NCI-H1092 (cell line): ENCODE measurements at places on chromosomes 2 and 18.

GRCh38 chr18:48885924-48886400 lies 64.8 kb downstream of the SMAD7 start:
- DNase-seq, result no peak

DNA sequence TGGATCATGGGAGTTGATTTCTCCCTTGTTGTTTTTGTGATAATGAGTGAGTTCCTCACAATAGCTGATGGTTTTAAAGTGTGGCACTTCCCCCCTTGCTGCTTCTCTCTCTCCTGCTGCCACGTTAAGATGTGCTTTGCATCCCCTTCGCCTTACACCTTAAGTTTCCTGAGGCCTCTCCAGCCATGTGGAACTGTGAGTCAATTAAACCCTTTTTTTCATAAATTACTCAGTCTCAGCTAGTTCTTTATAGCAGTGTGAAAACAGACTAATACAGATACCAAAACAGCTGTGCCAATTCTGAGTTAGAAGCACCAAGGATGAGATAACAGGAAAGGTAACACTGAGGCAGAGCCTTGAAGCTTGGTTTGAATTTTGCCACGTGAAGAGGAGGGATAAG lies 44.7 kb downstream of the ITSN2 start:
- DNase-seq, result no peak

GRCh38 chr2:216352653-216353270 lies 19.5 kb downstream of the MARCHF4 start:
- DNase-seq, result no peak

DNA sequence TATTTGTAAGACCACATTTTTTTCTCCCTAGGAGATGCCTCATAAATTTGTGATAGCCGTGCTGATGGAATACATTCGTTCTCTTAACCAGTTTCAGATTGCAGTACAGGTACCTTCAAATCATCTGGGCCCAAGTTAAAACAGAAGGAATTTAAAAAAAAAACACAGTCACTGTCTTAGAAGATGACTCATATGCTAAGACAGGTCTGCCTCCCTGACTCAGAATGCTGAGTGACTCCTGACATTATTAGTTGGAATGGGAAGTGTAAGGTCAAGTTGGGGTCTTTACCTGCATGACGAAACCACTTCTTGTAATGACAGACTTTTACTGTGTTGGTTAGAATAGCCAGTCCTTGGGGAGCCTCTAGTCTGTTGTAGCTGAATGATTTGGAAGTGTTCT lies 26.3 kb downstream of the RMC1 start:
- DNase-seq, result no peak

GRCh38 chr18:65753520-65753919 lies 2.7 kb downstream of the CDH7 start:
- peak; percentile 84 for DNase-seq

DNA sequence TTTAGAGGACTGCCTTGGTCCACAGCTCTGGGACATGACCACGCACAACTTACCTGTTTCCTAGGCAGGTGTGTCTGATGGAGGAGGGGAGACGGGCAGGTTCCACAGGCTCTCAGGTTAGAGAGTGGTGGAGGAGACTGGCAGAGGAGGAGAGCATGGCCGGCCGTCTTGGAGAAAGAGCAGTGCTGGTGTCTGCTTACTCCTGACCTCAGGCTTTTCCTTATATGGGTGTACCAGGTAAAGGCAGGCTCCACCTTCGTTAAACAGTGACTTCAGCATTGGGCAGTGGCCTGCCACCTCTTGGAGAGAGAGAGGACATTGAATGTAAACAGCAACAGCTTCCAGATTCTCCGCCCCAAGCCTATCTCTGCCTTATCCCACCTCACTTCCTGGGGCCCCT lies at the start of gene CAPN13:
Gene CAPN13 (minus strand): TSS at position 198 of the 400 bp plus-strand sequence. CDS start 20,121 bp downstream, outside the sequence.
- DNase-seq, result no peak

DNA sequence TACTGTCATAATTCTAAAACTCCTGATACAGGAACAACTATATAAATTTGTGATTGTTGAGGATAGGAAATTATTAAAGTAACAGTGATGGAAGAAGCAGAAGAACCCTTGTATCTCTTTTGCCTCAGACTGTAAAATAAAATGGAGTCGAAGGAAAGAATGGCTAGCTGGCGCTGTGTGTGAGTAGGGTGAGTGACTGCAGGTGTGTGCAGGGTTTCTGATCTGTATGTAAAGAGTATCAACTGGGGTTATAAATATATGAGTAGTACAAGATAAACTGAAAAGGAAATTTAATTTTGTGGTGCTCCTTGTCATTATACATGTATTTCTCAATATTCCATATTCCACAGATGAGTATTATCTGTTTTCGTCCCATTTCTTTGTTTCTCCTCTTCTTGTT lies 15.2 kb downstream of the POLI start:
- no peak for DNase-seq

GRCh38 chr2:43407935-43408334 lies 181.5 kb upstream of the ZFP36L2 start:
- DNase-seq, result no peak

DNA sequence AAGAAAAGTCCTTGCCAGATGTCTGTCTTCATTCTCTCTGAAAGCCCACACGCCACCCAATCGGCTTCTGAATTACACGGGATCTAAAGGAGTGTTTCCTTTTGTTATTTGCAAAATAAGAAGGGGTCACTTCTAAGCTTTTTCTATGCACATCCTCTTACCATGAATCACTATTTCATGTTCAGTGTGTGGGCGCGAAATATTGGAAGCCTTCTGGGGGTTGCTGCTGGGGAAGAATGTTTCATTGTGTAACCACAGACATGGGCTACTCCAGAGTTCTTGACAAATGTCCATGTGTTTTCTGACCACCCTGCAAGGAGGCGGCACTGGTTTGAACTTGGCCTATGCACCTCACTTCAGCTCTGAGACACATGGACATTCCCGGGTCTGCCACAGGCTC lies 133.6 kb upstream of the APCDD1 start:
- DNase-seq, result no peak

- no peak for DNase-seq
These were observed 16.4 kb downstream of the MAP3K19 start for GRCh38 chr2:135030826-135031225.

- DNase-seq, result no peak
These were observed 75.5 kb upstream of the SP5 start for GRCh38 chr2:170639635-170640034.

DNA sequence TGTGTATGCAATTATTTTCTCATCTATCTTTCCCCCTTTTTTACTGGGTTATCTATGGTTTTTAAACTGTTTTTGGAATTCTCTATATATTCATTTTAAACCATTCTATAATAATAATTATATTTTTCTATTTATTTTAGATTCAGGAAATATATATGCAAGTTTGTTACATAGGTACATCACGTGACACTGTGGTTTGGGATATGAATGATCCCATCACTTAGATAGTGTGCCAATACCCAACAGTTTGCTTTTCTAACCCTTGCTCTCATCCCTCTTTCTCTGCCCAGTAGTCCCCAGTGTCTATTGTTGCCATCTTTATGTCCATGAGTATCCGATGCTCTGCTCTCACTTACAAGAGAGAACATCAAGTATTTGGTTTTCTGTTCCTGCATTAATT lies 65.8 kb upstream of the SPHKAP start:
- no peak for DNase-seq

DNA sequence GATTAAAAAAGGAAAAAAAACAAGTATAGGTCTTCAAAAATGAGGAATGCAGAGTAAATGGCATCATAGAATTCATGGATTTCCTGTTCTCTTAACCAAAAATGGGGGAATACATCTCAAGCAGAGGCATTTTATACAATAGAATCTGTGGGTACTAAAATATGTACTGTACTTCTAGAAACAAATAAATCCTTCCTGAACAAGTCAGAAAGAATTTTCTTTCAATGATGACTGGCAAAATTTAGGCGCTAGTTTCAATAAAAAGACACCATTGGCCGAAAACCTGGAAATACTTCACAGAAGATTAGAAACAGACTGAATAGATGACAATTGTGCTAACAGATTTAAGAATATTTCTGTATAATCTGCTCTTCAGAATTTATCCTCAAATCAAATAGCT lies 15.1 kb downstream of the TRAK2 start:
- DNase-seq, result no peak

- no peak for DNase-seq
These were observed 59.9 kb upstream of the GATA6 start for GRCh38 chr18:22109535-22109934.

GRCh38 chr18:27762054-27762453 lies 414.9 kb downstream of the CDH2 start:
- DNase-seq, result no peak

GRCh38 chr2:53516650-53517049 lies 251.0 kb upstream of the CHAC2 start:
- DNase-seq, result no peak

DNA sequence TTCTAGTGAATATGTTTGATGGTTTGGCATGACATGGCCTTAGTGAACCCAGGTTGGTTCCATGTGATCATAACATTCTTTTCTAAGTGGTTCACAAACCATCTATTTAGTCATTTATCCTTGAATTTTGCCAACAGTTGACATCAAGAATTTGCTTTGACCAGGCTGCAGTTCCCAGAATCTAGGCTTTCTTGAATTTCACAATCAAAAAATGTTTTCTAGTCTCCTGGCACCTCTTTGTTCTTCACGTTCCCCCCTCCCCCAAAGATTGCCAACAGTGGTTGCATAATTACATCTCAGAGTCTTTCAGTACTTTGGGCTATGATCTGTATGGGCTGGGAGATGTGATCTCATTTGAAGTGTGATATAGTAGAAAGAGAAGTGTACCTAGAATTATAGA lies 124.0 kb downstream of the GATA6 start:
- DNase-seq, result no peak

DNA sequence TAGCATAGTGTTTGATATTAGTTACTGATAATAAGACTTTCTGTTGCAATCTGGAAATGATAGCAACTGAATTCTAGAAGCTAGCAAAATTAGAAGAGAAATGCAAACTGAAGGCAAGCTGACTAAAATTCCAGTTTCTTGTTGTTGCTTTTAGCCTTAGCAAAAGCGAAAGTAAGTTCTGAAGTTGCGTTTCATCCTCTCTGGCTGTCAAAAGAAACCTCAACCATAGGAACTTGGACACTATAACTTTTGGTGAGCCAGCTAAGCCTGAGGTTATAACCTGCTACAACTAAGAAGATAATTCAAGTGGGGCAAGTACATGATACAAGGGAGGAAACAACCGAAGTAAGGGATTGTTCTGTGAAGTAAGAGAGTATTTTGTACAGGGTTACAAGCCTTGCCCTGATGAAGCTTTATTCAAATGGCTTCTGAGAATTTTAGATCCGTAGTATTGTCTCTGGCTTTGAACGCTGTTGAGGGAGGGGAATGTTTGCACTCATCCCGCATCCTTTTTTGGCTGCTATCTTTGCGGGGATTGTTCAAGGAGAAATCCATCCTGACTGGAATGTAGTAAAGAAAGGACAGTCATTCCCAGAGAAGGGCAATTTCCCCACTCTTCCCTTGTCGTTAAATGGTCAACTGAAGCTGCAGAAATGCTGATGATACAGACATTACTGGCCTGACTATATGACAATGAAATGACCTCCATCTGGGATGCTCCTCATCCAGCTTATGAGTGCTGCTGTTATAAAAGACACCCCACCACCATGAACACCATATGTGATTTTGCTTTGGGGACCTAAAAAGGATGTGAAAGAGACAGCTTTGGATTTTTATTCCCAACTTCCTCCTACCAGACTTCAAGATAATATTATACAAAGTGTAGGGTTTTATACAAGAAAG lies 7.0 kb upstream of the TMX3 start:
- no peak for DNase-seq

GRCh38 chr2:85066874-85067351 lies 66.3 kb upstream of the TCF7L1 start:
- peak; percentile 42 for DNase-seq

DNA sequence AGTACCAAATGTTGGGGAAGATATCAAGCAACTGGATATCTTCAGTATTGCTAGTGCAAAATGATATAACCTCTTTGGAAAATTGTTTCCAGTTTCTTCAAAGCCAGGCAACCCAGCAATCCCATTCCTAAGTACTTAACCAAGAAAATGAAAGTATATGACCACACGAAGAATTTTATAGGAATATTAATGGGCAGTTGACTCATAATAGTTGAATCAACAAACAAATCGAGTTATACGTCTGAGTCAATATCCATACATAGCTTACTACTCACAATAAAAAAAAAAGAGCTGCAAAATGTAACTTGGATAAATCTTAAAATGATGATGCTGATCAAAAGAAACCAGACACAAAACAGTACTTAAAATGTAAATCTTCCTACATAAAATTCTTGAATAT lies 810.4 kb downstream of the METTL4 start:
- no peak for DNase-seq

DNA sequence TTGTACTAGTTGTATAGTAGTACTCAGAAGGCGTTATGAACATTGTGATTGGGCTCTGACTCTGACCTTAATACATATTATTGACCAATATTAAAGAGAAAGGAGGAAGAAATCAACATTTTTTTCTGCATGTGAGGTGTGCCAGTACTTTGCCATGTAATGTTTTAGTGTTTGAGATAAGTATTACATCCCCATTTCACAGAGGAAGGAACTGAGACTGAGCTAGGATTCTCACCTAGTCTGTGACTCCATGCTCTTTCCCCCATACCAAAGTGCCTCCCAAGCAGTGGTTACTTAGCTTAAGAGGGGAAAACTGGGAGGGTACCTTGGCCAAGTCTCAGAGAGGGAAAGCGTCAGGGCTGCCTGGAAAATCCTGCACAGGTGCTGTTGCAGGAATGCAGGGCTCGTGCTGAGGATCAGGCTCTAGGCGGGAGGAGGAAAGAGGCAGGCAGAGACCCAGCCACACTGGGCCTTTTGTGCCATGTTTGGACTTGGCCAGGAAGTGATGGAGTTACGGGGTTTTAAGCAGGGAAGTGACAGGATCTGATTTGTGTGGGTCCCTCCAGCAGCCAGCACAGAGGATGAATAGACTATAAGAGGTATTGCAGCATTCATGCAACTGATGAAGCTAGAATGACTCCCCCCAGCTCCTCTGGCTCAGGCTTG lies 1.7 kb downstream of the PNKD start:
- DNase-seq, result no peak

DNA sequence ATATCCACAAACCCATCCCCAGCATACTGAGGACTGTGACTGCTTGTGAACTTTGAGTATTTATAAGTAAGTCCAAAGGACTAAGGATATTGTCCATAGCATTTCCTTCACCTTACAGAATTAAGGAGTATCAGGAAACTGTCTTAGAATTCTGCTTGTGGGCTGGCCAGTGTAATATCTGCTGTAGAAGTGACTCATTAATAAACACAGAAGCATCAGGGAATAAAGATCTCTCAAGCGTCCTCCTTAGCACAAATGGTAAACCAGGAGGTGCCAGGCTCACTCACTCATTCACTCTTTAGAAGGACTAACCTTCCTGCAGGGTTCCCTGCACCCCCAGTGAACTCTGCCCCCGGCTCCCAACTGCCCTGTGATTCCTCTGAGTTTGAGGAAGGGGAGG lies 31.0 kb downstream of the CCDC68 start:
- no peak for DNase-seq
